ENCODE measurements at places on chromosomes 13 and 19. TPM values are rescaled to one million over a fixed set of nuclear protein-coding genes. Genes with fewer than 3 reads are reported as not detected.

The RBM42 gene
- total RNA-seq: 51.7 TPM

The TUBB4A gene
- total RNA-seq: 0.26 TPM

The SERPINE3 gene
- total RNA-seq: not detected

The KLK14 gene
- not detected for total RNA-seq

The IFNL1 gene
- total RNA-seq: not detected

The AKT2 gene
- 30.1 TPM for total RNA-seq

The APOC4 gene
- total RNA-seq: not detected

The KLK13 gene
- not detected for total RNA-seq

The ZNF135 gene
- total RNA-seq: 0.46 TPM

The MADCAM1 gene
- total RNA-seq: 0.07 TPM

The THSD1 gene
- 28.1 TPM for total RNA-seq

The DOCK6 gene
- 53.3 TPM for total RNA-seq
